ENCODE measurements at places on chromosomes 1 and 21.
A peak's percentile ranks its signal among the peaks of the same experiment; 100 is the strongest.

DNA sequence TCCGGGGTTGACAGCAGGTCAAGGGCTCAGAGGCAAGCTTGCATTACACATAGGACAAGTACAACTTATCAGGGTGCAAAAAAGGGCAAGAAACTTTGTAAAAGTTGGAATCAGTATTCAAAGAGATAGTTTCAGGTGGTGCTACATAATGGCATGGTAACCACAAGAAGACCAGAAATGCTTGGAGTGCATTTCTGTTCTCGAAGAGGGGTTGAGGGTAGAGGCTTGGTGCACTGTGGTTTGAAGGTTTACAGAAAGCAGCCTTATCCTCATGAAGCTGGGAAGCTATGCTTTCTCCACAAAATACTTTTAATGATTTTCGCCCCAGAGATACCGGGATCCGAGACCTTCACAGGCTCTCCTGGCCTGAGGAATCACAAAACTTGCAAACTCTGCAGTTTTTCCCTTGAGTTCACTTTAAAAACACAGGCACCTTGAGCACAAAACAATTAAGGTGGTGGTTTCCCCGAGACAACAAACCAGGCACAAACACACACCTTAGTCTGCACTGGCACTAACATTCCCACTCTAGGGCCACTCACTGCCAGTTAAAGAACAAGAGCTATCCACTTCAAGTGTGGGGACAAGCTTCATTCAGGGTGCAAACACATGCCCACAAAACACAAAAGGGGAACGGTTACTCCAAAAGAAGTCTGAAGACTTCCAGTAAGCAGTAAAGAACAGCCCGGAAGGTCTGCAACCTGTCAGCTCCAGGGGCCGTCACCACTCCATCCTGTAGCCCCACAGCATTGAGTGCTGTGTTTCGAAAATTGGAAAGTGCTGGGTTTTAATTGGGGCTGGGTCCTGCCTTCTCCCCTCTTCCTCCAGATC lies 29.8 kb upstream of the NFIA start:
- ATAC-seq, result no peak

GRCh38 chr21:37369307-37369854 lies 2.8 kb downstream of the DYRK1A start:
- ATAC-seq, result no peak

GRCh38 chr1:246058466-246058865 lies 448.6 kb downstream of the SMYD3 start:
- ATAC-seq, result no peak

DNA sequence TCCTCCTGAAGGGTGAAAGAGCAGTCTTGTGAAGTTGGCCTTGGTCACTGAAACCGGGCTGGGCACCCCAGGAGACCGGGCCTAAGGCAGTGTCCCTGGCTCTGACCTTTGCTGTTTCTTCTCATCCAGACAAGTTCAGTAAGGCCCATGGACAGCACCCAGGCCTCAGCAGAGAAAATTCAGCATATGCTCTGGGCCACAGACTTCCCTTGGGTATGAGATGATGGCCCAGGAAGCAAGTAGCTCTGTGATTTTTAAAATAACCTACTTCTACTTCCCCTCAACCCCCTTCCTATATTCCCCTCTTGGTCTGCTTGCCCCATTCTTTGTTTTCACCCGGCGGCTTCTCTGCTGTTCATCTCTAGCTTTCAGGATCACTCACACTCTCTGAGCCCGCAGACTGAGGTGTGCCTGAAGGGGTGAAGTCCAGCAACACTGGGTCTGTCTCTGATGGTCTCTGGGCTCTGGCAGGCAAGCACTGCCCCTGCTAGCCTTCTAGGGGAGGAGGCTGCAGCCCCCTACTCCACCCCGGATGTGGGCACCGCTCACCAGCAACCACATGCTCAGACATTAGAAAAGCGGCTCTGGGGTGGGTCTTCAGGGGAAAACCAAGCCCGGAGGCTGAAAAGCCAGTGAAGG lies 2.9 kb upstream of the GPR25 start:
- no peak for ATAC-seq

GRCh38 chr1:96073100-96073499 lies 648.5 kb upstream of the PTBP2 start:
- no peak for ATAC-seq

DNA sequence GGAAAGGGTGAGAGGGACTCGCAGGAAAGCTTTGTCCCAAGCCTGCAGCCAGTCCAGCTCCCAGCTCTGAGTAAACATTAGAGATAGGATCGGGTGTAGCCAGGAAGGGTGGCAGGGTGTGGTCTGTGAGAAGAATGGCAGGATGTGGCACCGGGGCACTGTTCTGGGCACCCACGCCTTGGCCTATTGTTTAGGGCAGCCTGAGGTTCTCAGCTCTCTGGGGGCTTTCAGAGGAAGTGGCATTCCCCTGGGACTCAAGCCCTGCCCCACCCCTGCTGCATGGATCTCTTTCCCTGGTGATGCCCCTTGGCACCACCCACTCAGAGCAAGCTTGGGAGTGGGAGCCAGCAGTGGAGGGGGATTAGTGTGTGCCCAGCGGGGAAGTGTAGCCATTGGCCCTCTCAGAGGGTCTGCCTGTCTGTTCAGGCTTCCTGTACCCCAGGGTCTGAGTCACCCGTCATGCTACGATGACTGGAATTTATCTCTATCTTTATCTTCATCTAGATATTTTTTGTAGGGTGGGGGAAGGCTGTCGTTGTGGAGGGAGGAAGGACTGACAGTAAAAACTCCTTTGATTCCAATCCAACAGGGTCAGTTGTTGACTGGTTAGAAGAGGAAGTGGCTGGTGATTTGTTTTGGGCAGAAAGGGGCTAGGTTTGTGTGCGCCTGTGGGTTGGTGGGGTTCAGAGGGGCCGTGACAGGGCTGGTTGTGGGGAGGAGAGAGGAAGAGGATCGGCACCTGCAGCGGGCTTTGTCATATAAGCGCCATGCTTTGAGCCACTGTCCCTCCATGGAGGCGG lies 31.6 kb downstream of the SOX13 start:
- peak; percentile 54 for ATAC-seq

- ATAC-seq, result no peak
These were observed 33.1 kb upstream of the LMO4 start for GRCh38 chr1:87295445-87296110.

- no peak for ATAC-seq
These were observed 77.3 kb downstream of the DHRS3 start for GRCh38 chr1:12540580-12541273.

- no peak for ATAC-seq
These were observed 167.2 kb downstream of the RUNX1 start for GRCh38 chr21:34881839-34882371.

DNA sequence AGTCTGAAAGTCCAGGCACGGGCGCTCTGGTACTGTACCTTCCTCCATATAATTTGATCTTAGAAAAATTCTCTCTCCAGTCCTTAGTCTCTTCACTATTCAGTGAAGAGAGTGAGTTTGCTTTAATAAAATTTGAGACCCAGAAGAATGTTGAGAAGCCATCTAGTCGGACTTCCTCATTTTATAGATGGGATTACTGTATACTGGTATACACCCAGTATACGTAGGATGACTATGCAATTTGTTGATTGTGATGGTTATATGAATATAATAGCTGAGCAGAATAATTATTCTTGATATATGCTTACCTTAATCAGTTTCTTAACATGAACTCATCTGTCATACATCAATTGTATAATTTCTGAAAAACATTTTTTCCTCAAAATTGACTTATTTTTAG lies 328.0 kb upstream of the B3GALT2 start:
- no peak for ATAC-seq

DNA sequence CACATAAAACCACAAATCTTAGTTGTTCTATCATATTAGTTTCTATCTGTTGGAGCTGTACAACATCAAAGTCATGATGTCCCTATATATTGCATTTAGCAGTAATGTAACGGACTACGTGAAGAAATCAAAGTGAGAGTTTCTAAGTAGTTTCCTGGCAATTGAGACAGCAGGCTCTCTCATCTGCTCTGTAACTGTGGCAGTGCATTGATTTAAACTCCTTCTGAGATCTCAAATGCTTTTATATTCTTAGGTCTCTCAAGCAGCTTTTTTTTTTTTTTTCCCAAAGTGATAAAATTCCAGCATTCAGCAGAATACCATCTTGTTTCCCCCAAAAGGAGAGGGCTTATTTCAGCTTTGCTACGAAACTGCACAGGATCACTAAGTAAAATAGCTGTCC lies 480.1 kb downstream of the PTBP2 start:
- ATAC-seq, result no peak

DNA sequence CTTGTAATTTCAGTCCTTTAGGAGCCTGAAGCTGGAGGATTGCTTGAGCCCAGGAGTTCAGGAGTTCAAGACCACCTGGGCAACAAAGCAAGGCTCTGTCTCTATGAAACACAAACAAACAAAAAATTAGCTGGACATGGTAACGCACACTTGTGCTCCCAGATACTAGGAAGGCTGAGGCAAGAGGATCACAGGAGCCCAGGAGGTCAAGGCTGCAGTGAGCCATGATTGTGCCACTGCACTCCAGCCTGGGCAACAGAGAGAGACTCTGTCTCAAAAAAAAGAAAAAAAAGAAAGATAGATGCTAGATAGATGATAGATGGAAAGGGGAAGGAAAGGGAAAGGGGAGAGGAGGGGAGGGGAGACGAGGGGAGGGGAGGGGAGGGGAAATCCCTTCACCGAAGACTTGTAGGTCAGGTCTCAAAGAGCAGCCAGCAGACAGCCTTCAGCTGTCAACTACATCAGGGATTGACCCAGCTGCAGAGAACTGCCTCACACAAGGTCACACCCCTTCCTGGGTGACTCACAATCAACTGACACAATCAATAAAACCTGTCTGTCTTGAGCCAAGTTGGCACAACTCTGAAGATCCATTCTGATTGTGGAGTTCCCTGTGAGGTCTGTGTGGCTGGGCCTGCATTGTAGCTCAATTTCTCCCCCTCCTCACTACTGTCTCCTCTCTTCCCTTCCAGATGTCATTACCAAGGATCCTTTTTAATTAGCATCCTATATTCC lies 200.6 kb downstream of the RGS7 start:
- no peak for ATAC-seq

GRCh38 chr1:38785285-38786039 lies 74.1 kb downstream of the RRAGC start:
- ATAC-seq, result no peak

DNA sequence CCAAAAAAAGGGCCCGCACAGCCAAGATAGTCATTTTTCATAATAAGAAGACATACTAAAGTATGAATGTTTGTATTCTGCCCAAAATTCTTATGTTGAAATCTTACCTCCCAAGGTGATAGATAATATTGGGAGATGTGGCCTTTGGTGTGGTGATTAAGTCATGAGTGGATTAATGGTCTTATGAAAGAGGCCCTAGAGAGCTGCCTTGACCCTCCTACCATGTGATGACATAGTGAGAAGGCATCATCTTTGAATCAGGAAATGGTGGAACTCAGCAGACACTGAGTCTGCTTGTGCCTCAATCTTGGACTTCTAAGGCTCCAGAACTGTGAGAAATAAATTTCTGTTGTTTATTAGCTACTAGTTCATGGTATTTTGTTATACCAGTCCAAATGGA lies 11.8 kb upstream of the RNPC3 start:
- ATAC-seq, result no peak

GRCh38 chr1:73887412-73887811 lies 310.6 kb downstream of the LRRIQ3 start:
- ATAC-seq, result no peak

DNA sequence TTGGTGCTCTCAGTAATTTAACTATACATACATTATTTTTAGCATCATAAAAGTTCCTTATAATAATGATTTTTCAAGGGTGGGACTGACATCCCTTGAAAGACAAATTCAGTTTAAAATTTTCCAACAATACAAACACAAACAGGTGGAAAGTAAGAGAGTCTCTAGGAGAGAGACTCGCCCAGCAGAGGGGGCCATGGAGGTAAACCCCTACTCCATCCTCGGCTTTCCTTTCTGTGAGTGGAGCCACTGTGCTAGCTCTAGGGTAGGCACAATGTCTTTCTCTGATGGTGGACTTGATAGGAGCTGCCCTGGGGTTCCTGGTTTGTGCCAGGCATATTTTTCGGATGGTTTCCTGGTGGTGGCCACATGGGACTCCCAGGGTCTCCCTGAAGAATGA lies 8.3 kb downstream of the CSMD2 start:
- ATAC-seq, result no peak

DNA sequence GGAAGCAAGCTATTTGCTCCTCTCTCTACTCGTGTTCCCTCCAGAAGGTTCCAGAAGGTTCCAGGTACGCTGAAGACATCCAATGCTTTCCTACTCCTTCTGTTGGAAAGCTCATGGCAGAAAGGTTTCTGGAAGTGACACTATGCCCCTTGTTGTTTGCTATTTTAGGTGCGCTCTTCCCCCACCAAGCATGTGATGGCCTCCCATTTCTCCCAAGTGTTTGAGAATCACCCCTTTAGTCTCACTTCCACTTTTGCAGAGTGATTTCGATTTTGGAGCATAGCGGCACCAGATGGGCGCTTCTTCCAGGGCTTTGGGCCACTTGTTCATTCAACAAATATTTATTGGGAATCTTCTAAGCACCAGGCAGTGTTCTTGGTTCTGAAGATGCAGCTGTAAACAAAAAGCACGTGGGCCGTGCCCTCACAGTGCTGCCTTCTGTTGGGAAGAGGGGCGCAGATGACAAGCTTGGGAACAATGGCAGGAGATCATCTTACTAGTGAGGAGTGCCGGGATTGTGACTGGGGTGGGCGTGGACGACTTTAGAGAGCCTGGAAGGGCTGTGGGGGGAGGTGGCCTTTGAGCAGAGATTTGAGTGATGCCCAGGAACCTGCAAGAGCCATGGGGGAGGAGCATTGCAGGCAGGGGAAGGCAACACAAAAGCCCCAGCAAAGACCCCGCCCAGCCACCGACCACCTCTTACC lies 43.0 kb upstream of the TARDBP start:
- no peak for ATAC-seq

DNA sequence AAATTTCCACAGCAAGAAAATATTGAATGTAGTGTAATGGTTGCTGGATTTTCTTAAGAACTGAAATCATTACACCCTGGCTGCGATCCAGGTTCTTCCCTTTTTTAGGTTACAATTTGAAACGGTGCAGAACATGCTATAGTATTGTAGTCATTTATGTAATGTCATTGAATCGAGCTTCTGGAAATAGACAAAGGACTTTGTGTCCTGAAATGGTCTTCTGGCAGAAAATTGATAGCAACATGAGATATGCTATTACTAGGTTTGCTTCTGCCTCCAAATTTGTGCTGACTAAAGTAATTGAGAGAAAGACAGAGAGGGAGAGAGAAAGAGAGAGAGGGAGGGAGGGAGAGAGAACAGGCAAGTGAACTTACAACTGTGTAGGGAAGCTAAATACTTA lies 146.2 kb upstream of the NFIA start:
- no peak for ATAC-seq

- ATAC-seq, result no peak
These were observed 59.6 kb downstream of the CAMK2N1 start for GRCh38 chr1:20426371-20426770.

GRCh38 chr1:63987014-63987627 lies 213.3 kb downstream of the ROR1 start:
- ATAC-seq, result no peak

GRCh38 chr21:38769191-38769780 lies 36.4 kb upstream of the ETS2 start:
- no peak for ATAC-seq

- no peak for ATAC-seq
These were observed 50.7 kb upstream of the H6PD start for GRCh38 chr1:9183898-9184297.
